ENCODE measurements at places on chromosomes 3 and 15.

- DNase-seq = no peak
These were observed 46.8 kb downstream of the ST6GAL1 start for GRCh38 chr3:186976837-186977750.

- no peak for DNase-seq
These were observed 145.0 kb upstream of the MITF start for GRCh38 chr3:69594286-69594685.

GRCh38 chr3:126155819-126156218, 24.6 kb downstream of the ALDH1L1 start:
- no peak for DNase-seq

DNA sequence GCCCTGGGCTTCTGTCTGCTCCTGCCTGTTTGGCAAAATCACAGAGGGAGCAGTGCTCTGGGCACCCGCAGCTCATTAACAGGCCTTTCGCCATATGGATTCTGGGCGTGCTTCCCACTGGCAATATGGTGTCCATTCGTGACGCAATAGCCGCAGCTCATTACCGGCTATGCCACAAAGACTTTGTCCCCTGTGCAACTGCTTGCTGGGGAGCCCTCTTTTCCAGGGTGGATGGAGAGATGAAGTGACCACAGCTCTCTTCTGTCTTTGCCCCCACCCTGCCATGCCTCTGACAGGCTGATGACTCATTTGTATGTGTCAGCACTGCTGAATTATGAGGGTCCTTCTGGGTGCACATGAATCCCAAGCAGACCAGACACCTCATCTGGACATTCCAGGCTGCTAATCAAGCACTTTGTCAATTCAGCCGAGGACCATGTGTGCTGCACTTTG, 214.3 kb upstream of the FEZF2 start:
- DNase-seq = no peak

DNA sequence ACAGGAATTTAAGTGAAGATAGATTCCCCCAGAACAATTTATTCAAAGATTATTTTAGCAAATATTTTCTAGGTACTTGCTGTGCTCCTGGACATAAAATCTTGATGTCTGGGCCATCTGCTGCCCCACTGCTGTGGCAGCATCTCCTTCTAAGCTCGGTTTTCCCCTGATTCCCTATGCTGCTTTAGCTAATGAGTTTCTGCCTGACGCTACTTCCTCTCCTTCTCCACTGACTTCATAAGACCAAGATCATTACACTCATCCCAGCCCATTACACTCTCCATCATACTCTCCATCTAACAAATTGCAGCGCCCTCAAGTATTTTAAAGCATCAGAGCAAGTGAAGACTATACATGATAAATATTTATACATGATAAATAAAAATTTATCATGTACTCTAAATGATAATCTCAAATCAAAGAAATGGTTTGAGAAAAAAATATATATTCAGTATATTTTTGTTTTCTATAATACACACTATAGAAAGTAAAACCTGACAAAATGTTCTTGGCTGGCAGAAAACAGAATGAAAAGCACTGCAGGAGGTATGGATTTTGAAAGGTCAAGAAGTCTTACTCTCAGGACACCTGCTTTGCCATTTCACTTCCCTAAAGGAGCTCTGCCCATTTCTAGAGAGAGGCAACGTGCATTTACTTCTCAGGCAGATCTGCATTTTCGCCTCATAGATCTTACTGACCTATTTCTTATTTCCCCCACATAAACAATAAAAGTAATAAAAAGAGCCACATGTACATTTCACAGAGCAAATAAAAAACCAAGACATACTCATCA, 232.0 kb downstream of the KCNMB2 start:
- DNase-seq = no peak

GRCh38 chr3:34676436-34676835, 878.0 kb downstream of the PDCD6IP start:
- no peak for DNase-seq

DNA sequence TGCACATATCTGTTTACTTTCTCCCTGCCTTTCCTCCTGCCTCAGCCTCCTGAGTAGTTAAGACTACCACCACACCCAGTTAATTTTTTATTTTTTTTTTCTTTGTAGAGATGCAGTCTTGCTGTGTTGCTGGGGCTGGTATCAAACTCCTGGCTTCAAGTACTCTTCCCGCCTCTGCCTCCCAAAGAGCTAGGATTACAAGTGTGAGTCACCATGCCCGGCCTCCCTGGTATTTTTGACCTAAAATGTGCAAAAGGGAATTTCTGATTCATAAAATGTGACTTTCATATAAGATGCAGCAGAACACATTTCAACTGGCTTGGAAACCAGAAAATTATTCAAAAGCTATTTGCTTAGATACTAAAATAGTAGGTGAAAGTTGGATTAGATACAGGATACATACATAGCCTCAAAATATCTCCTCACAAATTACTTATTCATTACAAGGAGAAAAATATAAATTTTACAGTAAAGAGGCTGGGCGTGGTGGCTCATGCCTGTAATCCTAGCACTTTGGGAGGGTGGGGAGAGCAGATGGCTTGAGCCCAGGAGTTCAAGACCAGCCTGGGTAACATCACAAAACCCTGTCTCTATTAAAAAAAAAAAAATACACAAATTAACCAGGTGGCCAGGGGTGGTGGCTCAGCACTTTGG, 32.0 kb downstream of the MAP4 start:
- no peak for DNase-seq

- DNase-seq = peak; percentile 3
These were observed 27.8 kb upstream of the ITPKA start for GRCh38 chr15:41465822-41466421.

GRCh38 chr3:97269202-97269601, 454.8 kb downstream of the EPHA6 start:
- no peak for DNase-seq

- no peak for DNase-seq
These were observed 34.3 kb upstream of the SLC6A6 start for GRCh38 chr3:14368146-14368545.

DNA sequence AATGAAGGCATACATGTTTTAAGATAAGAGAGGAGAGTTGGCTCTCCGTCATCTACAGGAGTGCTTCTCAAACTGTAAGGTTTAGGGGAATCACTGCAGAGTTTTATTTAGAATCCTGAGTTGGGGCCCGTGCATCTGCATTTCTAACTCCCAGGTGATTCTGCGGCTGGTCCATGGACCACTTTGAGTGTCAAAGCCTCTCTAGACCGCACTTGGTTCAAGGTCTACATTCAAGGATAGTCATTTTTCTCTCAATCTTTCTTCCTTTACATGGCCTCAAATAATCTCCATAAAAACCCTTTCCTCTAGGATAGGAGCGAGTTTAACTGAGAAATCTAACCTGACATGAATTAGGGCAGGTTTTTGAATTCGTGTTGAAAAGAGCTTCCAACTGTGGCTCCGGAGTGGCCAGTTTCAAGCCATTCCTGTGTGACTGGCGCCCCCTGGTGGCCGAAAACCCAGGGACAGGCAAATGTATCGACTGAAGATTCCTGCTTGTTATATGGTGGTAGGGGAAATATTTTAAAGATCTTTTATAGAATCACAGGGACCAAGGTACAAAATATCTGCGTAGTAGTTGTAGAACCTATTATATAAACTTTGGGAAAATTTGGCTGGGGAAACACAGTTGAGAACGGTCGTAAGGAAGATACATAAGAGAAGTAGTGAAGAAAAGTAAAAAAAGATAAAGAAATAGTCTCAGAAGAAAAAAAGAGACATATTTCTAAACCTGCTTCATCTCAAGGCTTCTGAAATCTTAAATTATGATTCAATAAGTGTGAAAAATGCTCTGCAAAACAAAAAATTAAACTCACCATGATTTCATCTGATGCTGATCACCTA, 11.9 kb downstream of the GABRR3 start:
- peak; percentile 40 for DNase-seq

DNA sequence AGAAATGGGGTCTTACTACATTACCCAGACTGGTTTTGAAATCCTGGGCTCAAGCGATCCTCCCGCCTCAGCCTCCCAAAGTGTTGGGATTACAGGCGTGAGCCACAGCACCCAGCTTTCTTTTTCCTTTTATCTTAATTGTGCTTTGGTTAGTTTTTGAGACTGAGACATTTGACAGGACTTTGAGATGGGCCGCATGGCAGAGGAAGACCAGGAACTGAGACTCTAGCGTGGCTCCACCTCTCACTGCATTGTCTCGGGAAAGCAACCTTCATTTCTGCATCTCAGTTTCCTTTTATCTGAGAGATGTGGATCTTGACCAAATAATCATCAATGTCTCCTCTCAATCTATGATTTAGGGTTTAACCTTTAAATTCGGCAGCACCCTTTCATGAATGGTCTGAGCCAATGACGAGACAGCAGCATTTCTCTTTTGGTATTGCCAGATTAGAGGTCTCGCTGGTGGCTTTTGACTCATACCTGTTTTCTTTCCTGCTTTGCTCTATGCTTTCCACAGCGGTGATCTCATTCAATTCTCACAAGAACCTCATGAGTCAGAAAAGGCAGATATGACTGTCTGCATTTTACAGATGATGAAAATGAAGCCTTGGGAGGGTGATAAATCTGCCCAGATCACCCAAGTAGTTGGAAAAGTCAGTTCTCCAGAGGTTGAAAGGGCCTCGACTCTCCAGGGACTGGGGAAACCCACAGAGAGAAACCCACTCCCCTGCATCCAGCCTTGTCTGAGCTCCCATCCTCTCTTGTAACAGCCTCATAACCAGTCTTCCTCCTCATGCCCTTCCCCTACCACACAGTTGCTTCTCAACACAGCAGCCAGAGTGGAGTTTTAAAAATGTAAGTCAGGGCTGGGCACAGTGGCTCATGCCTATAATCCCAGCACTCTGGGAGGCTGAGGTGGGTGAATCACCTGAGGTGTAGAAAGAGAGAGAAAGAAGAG, 84.8 kb upstream of the FOXB1 start:
- no peak for DNase-seq

DNA sequence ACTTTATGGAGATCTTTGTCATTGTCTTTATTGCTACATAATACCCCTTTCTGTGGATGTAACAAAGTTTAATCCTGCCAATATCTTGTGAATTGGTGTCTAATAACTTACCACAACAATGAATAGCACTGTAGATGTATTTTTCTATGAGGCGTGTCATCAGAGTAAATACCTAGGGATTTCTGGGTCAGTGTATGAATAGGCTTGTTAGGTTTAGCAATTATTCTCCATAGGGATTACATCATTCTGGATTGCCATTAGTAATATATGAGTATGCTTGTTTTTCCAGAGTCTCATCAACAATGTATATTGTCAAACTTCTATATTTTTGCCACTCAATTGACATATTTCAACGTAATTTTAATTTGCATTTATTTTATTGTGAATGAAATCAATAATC, 67.9 kb downstream of the UNC13C start:
- DNase-seq = no peak

DNA sequence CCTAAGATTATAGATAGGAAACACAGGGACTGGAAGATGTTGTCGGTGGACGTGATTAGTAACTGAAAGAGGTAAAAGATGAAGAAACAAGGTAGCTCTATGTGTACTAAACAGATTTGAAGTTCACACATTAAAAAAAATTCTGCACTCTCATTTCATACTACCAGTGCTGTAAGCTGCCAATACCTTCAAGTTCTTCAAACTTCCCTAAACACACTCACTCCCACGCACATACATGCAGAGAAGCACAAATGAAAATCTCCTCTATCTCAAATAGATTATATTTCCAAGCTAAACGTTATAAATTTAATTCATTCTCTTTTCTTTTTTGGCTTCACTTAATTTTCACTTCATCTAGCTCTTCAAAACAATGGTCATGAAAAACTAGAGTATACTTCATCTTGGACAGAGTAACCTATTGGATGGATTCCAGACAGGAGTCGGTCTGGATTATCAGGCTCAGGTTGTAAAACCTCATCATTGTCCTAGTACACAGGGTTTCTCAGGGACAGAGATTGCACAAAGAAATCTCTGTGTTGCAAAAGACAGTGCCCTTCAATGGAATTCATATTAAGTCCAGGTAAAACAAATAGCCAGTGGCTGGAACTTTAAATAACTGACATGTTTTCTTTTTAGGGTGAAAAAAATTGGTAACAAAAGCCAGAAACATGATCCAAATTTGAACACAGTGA, 408.1 kb upstream of the ZNF385D start:
- DNase-seq = no peak

All from NCI-H748 treated with DMSO at 0.1 percent for 48 hours (cell line).